ENCODE measurements at places on chromosomes 16 and 17. TPM values are rescaled to one million over a fixed set of nuclear protein-coding genes. Genes with fewer than 3 reads are reported as not detected.

HSD11B2 gene
- total RNA-seq = 5.6 TPM

LAT gene
- 11.9 TPM for total RNA-seq

EFNB3 gene
- 2.3 TPM for total RNA-seq

C17orf113 gene
- 1.9 TPM for total RNA-seq

MPO gene
- total RNA-seq = 0.23 TPM

SP6 gene
- total RNA-seq = 9.2 TPM

RCVRN gene
- not detected for total RNA-seq

SLX4 gene
- 5.8 TPM for total RNA-seq

C16orf89 gene
- total RNA-seq = 10.0 TPM

FA2H gene
- 9.8 TPM for total RNA-seq

GHDC gene
- total RNA-seq = 26.2 TPM

ABCC3 gene
- 226 TPM for total RNA-seq

ATXN1L gene
- 28.5 TPM for total RNA-seq

CDH8 gene
- 12.3 TPM for total RNA-seq

CLDN6 gene
- total RNA-seq = not detected

KRT20 gene
- total RNA-seq = 4.7 TPM

PARD6A gene
- total RNA-seq = 1.6 TPM

METRNL gene
- total RNA-seq = 74.4 TPM

PMP22 gene
- 117 TPM for total RNA-seq

TLCD3B gene
- not detected for total RNA-seq

PTX4 gene
- total RNA-seq = 0.34 TPM

SMIM5 gene
- total RNA-seq = 9.5 TPM

PDILT gene
- not detected for total RNA-seq

RAC3 gene
- 5.0 TPM for total RNA-seq

COL1A1 gene
- 331 TPM for total RNA-seq

CD79B gene
- total RNA-seq = 12.5 TPM

CPNE7 gene
- total RNA-seq = 16.2 TPM

WNK4 gene
- total RNA-seq = not detected

KRT33B gene
- not detected for total RNA-seq

MYL4 gene
- total RNA-seq = not detected

ADGRG3 gene
- total RNA-seq = 2.2 TPM

TEX19 gene
- not detected for total RNA-seq

IRF8 gene
- 9.5 TPM for total RNA-seq

KRTAP4-5 gene
- total RNA-seq = not detected

TLCD1 gene
- total RNA-seq = 18.1 TPM

DNASE1L2 gene
- 1.5 TPM for total RNA-seq

NAGS gene
- 2.2 TPM for total RNA-seq

CFAP97D1 gene
- total RNA-seq = not detected

AP1G1 gene
- total RNA-seq = 117 TPM

C1QL1 gene
- 1.1 TPM for total RNA-seq

HOXB7 gene
- 28.9 TPM for total RNA-seq

PDF gene
- total RNA-seq = 15.1 TPM

ITGAL gene
- total RNA-seq = 8.9 TPM

TBC1D28 gene
- not detected for total RNA-seq

TGFB1I1 gene
- total RNA-seq = 97.0 TPM

TERB1 gene
- 1.0 TPM for total RNA-seq

PHB1 gene
- 172 TPM for total RNA-seq

RIPOR1 gene
- 57.6 TPM for total RNA-seq

KRT32 gene
- total RNA-seq = not detected

PRAC2 gene
- total RNA-seq = not detected

MYH1 gene
- total RNA-seq = 0.05 TPM

NRN1L gene
- total RNA-seq = not detected

OR2C1 gene
- not detected for total RNA-seq

C1QTNF8 gene
- total RNA-seq = not detected

TBC1D3H gene
- total RNA-seq = not detected
